ENCODE measurements at places on chromosomes 2 and 18.

- no peak for DNase-seq
Observed at GRCh38 chr2:120452131-120452530, 106.2 kb downstream of the INHBB start.

GRCh38 chr18:74598350-74599001, 806 bp downstream of the ZNF407 start:
- peak; percentile 68 for DNase-seq

DNA sequence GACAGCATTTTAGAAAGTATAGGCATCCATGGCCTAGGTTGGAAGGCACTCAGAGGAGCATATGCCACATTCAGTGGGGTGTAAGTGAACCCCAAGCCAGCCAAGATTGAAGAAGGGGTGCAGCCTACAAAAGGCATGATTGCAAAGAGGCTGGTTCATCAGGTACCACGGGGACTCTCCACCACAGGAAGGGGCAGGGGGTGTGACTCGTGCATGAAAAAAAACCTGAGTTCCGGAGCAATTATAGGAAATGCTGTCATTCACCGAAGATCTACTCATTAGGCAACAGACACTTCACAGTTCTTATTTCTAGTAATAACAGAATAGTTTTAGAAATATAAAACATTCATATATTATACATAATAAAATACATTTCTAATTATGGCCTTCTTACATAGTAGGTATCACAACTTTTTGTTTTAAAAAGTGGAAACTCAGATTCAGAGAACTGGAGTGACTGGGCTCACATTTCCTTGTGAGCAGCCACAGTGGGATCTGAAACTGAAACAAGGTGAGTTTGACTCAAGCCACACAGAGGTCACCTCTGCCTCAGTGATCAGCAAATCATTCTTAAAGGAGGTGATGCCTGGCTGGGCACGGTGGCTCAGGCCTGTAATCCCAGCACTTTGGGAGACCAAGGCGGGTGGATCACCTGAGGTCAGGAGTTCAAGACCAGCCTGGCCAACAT, 188.4 kb upstream of the GYPC start:
- no peak for DNase-seq

- no peak for DNase-seq
Observed at GRCh38 chr2:129224486-129224885, 755.0 kb upstream of the RAB6C start.

DNA sequence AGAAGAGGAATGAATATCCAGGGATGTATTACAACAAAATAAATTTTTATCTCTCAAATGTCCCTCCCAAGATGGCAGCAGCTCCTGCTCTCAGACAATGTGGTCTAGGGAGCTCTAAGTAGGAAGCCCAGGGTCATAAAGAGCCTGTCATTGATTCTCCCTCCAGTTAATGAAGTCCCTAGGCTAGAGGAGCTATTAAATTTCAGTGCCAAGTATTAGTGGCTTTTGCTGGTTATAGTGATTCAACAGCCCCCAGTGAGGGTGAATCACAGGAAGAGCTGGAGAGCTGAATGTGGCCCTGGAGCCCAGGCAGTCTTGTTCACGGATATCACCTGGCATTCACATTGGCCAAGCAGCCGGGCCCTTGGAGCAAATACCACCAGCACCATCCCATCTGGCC, 109.8 kb upstream of the YPEL5 start:
- no peak for DNase-seq

DNA sequence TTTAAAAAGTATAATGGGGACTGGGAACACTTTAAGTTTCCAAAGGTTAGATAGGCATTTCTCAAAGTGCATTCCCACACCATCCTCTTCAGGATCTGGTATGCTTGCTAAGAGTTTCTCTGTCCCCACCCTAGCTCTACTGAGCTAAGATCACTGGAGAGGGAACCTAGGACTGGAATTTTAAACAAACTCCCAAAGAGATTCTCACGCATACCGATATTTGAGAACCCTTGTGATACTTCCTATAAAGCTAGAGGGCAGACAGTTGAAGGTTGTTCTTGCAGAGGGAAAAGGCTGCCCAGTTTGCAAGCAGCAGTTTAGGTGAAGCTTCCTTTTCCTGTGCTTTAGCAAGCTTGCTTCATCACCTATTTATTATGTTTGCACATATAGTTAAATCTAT, 3.6 kb downstream of the CNRIP1 start:
- no peak for DNase-seq

DNA sequence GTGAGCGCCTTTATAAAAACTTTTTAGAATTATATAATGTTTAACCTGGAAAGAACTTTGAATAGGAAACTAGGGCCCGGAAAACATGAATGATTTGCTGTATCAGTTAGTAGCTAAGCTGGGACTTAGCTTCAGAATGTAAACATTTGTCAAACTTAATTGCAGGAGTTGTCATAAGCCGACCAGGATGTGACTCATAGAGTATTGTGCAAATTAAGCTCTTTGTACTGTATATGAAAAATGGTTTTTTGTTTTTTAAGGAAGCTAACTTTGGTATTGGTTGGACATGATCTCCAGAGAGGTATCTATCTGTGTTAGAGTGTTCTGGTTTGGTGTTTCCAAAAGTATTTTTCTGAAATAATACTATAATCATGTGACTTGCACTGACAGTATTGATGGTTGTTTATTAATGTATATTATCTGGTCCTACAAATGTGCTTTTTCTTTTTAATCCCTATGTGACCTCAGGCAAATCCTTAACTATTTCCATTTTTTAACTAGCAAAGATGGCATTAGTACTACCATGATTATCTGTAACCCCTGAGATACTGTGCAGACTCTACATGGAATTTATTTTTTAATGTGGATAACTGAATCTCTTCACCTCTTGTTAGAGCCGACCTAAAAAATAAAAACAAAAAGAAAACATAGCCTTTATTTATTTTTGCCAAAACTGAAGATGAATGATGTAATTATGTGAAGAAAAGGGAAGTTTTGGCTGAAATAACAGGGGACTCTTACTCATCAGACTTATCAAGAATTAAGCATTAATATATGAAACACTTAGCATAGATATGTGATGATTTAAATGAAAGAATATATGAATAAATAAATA, 11.7 kb downstream of the YIPF4 start:
- no peak for DNase-seq

GRCh38 chr2:55519938-55520885, 694 bp downstream of the CFAP36 start:
- DNase-seq: peak; percentile 22
